ENCODE measurements at places on chromosomes 6 and 20. TPM values are rescaled to one million over a fixed set of nuclear protein-coding genes. Genes with fewer than 3 reads are reported as not detected.
A peak's percentile ranks its signal among the peaks of the same experiment; 100 is the strongest.

Gene SLC22A2
- total RNA-seq = not detected

Gene ZBTB9
- total RNA-seq = 7.8 TPM

GRCh38 chr6:55898342-55898741, 23.0 kb upstream of the BMP5 start:
- no peak for DNase-seq

DNA sequence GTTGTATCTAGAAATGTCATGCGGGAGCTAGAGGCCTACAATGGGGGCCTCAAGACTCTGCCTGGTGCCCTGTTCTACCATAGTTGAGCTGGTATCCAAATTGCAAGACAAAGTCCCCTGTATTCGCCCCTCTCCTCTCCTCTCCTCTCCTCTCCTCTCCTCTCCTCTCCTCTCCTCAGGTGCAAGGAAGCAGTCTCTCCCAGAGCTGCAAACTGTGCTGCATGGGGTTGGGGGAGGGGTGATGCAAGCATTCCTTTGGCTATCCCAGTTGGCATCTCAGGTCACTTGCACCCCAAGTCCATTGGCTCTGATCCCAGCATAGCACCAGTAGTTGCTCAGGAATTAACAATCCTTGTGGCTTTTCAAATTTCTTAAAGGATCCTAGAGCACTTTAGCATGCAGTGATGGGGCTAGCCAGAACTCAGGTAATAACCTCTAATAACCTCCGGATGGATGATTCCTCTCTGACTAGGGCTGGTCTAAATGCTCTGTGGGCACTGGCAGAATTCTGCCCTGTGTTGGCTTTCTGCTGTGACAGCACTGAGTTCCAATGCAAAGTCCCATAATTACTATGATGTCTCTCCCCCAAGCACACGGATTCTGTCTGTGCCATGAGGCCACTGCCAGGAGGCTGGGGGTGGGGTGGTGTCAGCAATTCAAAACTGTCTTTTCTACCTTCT, 35.3 kb downstream of the TAF11 start:
- DNase-seq = no peak

DNA sequence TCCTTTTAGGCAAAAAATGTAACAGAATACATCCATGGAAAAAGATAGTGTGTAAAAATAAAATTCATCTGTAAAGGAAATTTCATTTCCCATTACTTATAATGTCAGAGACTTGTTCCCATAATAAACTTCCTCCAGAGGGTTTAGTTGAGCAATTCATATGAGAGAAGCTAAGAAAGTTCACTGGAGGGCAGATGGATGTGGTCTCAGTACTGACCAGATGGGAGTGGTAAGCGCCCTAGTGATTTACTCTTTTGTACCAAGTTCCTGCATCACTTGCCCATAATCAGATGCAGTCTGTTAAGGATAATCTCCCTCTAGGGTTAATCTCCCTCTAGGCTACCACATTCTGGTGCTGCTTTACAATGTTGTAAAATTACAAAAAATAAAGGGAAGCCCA, 61.7 kb downstream of the ESF1 start:
- DNase-seq = no peak

GRCh38 chr6:17673543-17674254, 33.0 kb downstream of the NUP153 start:
- peak; percentile 12 for DNase-seq

Measured in activated CD8-positive, alpha-beta T cell treated with anti-CD3 and anti-CD28 coated beads for 36 hours (primary cell).